ENCODE measurements at places on chromosomes 5 and 9.

GRCh38 chr5:166111021-166111420, 2180.4 kb upstream of the WWC1 start:
- no peak for DNase-seq

DNA sequence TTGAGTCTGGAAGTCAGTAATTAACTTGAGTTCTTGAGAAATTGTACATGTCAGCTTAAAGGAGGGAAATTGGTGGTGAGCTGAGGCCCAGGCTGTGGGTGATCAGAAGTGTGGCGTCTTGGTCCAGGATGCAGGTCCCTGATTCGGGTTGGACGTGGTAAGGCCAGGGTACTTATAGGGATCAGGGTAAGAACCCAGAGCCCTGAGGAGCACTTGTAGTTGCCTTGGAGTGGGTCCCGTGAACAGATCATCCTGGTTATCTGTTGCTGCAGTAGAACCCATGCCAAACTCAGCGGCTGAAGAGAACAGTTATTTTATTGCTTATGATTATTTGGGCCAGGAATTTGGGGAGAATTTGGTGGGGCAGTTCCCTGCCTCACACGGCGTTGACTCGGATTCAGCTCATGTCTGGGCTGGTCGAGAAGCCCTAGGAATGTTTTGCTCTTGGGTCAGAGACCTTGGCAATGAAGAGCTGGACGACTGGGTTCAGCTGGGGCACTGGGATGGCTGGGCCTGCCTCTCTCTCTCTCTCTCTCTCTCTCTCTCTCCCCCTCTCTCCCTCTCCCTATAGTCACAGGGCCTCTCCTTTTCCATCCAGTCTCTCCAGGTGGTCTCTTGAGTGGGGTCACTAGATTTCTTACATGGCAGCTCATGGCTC, 73.1 kb downstream of the PDZD2 start:
- DNase-seq: no peak

- DNase-seq: no peak
Measured at GRCh38 chr5:1769752-1770442, 29.7 kb downstream of the MRPL36 start.

DNA sequence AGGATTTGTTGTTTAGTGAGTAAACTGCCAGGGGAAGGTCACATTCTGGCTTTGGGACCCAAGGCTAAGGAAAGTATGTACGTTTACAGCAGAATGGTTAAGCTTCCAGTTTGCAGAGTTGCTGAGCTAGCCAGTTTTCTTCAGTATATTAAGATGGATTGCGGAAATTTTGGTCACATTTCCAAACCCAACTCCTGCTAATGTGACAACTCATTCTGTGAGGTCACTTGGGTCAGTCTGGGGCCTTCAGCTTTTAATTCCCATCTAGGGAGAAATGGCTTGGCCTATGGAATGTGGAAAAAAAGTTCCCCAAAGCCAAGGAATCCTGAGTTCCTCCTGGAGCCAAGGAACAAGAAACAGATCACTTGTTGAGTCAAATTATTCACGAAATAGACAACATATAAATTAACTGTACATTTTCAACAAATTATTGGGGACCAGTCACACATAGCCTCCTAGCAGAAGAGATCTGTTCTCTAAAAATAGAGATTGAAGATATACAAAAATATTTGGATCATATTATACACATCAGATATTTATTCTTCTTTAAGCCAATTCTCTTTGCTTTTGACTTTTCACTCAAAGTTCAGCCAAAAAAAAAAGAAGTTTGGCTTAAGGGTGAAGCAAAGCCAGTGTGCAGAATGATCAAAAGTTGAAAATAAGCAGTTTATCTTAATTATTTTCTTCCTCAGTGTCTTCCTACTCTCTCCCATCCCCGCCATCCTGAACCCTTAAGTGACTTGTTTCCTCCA, 8.8 kb downstream of the KCNV2 start:
- DNase-seq: no peak

GRCh38 chr9:37984672-37985611, 81.0 kb upstream of the SLC25A51 start:
- no peak for DNase-seq

DNA sequence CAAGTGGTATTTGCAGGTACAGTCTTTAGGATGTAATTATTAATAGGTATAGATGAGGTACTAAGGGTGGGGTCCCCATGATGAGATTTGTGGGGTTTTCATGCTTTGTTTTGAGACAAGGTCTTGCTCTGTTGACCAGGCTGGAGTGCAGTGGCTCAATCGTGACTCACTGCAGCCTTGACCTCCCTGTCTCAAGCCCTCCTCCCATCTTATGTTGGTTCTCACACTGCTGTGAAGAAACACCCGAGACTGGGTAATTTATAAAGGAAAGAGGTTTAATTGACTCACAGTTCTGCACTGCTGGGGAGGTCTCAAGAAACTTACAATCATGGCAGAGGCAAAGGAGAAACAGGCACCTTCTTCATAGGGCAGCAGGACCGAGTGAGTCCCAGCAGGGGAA, 217.5 kb downstream of the CDK5RAP2 start:
- DNase-seq: no peak

- no peak for DNase-seq
Measured at GRCh38 chr9:92463984-92464383, 18.3 kb downstream of the ASPN start.

- no peak for DNase-seq
Measured at GRCh38 chr5:15425766-15426165, 74.2 kb upstream of the FBXL7 start.

DNA sequence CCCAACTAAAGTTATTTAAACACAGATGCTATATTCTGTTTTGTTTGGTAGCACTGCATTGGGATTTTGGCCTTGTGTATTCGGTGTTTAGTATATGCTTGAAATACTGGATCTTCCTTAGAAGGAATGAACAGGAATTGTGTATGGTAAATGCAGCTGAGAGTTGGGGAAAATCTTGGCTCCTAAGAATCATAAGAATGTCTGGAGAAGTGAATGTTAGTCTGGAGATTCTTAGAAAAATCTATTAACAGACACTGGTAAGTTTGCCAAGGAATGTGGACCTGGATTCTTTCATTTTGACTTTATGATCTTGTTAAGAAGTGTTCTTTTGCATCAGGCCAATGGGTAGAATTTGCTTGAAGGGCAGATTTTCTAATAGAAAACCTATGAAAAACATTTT, 38.9 kb downstream of the SNX30 start:
- no peak for DNase-seq

- no peak for DNase-seq
Measured at GRCh38 chr5:32027093-32027716, 146.9 kb downstream of the GOLPH3 start.

- DNase-seq: no peak
Measured at GRCh38 chr9:16434526-16434925, 435.9 kb downstream of the BNC2 start.

- DNase-seq: no peak
Measured at GRCh38 chr5:142455856-142456255, 131.0 kb upstream of the SPRY4 start.

- DNase-seq: peak; percentile 18
Measured at GRCh38 chr5:168931638-168932345, 352.6 kb upstream of the PANK3 start.

DNA sequence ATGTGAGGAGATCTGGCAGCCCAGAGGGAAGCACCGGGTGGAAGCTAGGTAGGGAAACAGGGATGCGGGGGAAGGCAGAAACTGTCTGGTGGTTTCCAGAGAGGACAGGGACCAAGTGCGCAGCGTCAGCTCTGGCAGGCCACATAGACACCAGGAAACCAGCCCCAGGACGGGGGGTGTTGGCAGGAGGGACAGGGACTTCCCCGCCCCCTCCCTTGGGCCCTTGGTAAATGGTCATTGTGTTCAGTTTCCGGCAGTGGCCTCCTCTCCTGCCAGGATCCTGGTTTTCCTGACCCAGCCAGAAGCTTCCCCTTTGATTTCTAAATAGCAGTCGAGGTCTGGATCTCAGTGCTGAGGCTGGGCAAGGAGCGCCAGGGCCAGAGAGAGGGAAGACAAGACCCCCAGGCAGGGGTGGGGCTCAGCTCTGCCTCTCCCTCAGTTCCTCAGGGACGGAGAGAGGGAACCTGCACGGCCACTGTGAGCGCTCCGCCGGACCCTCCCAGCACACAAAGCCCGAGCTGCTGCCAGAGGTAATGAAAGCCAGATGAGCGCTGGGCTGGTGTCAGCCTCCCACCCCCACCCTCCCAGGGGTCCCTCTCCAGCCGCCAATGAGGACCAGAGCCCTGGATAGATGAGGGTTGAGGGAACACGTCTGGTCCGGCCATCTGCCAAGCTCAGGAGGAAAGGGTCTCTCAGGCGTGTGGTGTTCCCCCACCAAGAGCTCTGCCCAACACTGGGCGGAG, 1.8 kb downstream of the RALGDS start:
- peak; percentile 52 for DNase-seq

DNA sequence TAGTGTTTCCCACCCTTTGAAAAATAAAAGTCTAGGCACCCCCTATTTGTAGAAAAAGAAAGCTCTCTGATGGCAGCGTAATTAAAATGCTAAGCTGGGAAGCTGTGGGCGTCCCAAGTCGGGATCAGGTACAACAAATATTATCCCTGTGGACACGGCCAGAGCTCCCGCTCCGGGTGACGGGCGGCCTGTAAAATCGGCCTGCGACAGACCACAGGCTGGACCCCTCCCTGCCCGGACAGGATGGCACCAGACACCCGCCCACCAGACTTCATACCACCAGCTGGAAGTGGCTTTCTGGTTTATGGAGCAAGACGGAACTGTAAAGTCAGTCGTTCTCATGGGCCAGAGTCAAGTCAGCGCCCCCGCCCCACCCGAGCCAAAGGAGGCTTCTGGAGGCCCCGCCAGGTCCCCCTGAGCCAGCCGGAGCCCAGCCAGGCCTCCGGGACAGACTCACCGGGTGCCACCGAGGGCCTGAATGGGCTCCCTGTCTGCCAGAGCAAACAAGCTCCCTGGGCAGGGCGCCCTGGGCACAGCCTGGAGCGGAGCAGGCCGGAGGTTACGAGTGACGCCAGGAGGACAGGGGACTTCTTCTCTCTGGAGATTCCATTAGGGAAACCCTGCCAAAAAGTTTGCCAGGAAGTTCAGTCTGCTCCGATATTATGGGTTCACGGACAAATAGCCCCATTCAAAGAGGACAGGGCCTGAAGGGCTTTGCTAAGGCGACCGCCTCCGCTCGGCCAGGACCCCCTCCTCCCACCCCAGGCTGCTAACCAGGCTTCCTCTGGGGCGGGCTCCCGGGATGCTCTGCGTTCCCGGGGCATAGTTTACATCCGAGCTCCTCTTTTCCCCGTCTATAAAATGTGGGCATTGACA, 173.7 kb downstream of the ERCC6L2 start:
- DNase-seq: peak; percentile 51

DNA sequence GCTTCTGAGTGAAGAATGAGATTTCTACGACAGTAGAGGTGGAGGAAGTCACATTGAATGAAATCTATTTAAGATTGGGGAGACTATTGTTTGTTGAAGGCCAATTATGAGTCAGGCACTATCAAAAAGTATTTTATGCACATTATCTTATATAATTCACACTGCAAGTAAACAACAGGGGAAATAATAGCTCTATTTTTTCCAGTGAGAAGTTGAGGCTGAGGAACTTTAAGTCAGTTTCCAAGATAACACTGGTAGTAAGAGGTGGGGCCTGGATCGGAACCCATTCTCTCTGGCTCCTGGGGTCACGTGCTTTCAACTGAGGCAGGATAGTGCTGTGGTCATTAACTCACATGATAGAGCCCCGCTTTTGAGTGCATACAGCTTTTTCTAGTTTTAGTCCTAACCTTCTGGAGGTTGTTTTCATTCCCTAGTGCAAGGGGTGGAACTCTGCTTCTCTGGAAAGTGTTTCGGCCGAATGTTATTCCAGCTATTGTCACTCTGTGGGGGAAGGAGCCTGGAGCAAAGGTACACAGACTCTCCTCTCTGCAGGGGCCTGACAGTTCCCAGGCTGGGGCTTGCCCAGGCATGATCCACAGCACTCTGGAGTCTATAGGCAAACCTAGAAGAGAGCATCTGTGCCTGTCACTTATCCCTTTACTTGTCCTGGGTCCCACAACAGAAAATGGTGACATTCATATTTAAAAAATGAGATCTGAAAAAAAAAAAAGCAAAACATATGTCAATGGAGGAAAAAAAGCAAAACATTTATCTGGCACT, 352.4 kb upstream of the ACTBL2 start:
- DNase-seq: no peak

Data from caudate nucleus (tissue), 63 donors.